Testis (tissue), 5 donors: ENCODE measurements at places on chromosomes 16 and 17.

DNA sequence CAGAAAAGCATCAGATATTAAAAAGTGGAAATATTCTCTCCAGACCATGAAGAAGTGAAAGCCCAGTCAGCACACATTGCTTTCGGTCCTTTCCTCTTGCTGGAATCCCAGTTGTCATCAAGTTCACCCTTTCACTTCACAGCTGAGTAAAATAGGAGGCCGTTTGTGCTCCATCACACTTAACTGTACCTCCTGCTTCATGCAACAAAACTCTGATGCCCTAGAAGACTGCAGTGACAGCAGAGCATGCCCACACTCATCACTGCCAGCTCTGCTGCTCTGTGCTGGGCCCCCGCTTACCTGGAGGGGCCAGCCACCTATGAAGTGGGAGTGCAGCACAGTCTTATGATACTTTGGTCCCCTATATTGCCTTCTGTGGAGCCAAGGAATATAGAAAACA is 62.5 kb downstream of the N4BP1 start:
- DNase-seq = no peak

- DNase-seq = no peak
Measured at GRCh38 chr17:58313815-58314705, 14.5 kb downstream of the TSPOAP1 start.

DNA sequence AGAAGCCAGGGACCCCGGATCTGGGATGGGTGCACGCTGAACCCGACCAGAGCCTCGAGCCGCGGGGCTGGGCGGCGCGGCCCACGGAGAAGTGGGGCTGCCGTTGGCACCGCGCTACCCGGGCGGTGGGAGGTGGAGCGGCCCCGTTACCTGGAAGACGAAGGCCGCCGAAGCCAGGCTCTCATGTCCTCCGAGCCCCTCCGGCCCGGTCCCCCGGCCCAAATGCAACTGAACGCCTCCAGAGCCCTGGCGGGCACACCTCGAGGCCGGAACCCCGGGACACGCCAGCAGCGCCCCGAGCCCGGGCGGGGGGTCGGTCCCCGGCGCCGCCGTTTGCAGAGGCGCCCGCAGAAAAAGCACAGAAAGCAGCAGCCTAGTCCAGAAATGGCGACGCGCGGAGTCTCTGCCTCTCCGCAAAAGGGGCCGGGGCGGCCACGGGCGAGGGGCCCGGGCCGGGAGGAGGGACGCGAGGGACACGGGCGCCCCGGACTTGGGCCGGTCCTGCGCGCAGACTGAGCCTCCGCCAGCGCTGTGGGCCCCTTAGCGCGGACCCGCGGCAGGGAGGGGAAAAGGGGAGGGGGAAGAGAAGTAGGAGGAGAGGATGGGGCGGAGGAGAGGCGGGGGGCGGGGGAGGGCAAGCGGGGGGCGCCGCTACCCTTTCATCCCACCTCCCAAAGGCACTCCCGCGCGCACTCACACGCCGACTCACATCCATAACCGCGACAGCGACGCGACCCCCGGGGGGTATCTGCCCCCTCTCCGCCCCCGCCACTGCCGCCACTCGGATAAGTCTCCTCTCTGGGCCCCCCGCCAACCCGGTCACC is 1.4 kb downstream of the AXIN2 start:
- DNase-seq = peak; percentile 29

DNA sequence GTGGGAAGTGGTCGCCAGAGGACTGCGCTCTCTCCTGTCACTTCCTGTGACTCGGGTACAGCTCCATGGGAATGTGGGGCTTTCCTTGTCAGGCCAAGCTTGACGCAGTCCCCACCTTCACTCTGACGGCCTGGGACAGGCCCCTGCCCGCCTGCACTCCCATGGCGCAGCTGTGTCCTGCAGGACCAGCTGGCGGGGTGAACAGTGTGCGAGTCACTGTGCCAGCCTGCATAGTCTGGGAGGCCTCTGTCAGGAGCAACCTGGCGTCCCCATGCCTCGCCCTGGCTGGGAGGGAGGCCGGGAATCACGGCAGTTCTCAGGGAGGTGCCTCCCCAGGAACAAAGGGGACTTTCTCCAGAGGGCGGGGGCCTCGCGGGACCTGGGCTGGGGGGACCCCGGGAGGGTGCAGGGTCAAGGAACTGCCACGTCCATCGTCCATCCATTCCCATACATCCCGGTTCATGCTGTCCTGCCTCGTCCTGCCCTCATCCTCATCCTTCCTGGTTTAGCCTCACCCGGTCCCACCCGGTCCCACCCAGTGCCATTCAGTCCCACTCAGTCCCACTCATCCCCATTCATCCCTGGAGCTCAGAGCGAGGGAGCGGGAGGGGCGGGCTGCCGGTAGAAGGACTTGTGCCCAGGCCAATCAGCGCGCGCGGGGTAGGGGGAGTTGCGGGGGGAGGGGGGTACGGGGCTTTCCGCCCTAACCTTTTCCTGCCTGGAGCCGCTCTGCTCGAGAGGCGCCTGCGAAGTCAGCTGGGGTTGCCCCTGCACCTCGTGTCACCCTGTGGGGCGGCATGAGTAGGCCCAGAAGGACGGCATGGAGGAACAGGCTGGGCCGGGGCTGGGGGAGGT is 13.4 kb downstream of the FLYWCH1 start:
- DNase-seq = no peak

GRCh38 chr17:16314859-16315258 is 38.4 kb downstream of the CENPV start:
- DNase-seq = no peak

GRCh38 chr16:84611041-84611440 is 6.8 kb downstream of the COTL1 start:
- DNase-seq = peak; percentile 47

- DNase-seq = no peak
Measured at GRCh38 chr16:79980650-79981521, 380.3 kb upstream of the MAF start.

DNA sequence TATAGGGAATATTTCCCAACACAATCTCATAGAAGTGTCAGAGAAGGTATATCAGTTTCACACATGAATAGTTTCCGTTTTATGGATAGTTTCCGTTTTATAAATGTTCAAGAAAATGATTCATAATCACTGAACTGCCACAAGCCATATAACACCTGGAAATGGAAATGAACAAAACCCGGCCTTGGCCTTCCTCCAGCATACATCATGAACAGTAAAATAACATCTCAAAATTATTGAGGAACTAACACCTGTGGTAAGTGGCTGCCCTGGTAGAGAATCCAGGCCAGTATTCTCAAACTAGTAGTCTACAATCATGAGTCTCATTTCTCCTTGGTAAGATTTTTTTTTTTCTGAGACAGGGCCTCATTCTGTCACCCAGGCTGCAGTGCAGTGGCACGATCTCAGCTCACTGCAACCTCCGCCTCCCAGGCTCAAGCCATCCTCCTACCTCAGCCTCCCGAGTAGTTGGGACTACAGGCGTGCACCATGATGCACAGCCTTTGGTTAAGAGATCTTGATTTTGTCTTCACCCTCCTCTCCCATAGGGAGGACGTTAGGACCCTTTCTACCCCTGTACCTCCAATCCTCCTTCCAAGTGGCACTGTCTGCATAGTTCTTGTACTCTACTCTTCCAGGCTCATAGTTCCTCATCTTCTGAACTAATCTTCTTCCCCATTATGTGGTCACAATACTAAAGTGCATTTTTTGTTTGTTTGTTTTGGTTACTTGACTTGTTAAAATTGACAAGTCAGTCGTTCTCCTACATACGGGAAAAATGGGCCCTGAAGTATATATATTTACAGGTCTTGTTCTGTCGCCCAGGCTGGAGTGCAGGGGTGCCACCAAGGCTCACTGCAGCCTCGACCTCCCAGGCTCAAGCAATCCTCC is 15.0 kb upstream of the RGS9 start:
- no peak for DNase-seq

- no peak for DNase-seq
Measured at GRCh38 chr17:44917456-44917855, 2.2 kb upstream of the GFAP start.

GRCh38 chr16:58021661-58022551 is 3.6 kb upstream of the MMP15 start:
- no peak for DNase-seq

DNA sequence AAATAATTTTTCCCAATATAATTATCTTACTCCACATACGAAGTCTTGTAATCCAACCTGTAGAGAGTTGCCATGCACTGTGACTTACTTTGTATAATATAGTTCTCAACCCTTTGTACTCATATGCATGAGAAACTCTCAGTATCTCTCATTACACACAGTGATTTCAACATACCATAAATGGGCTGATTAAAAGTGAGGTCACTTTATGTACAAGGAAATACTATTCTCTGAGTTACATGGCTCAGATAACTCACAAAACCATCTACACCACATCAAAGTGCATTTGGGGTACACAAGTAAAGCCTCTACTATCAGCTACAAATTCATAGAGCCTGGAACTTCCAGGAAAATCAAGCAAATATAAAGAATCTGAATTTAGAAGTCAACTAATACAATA is 27.9 kb downstream of the SLFN12 start:
- no peak for DNase-seq

GRCh38 chr16:81779536-81780320 is 637 bp downstream of the PLCG2 start:
- DNase-seq = no peak

DNA sequence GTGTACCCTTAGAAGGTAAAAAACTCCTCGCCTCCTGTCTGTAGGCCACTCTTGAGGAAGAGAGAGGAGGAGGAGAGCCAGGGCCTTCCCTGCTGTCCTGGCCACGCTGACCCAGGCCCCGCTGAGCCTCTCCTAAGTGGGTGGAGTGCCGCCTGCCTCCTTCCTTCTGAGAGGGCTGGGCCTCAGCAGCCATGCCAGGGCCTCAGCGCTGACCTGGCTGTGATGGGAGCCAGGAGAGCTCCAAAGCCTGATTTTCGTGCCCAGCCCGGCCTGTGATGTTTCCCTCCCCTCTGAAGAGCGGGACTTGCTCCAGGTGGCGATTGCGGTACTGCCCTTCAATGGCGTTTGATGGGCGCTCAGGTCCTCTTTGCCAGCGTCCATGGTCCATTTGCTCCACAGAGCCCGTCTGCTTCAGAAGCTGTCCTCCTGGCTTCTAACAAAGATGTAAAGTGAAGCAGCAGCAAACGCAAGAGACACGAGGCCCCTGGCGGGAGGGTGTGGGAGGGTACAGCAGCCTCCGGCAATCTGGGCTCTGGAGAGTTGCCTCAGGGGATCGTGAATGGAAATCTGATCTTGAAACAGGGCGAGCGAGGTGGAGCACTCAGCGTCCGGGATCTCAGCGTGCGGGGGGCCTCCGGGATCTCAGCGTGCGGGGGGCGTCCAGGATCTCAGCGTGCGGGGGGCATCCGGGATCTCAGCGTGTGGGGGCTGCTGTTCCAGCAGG is 93.5 kb downstream of the NPIPB11 start:
- DNase-seq = peak; percentile 56
